ENCODE measurements at places on chromosomes 1 and 21.

DNA sequence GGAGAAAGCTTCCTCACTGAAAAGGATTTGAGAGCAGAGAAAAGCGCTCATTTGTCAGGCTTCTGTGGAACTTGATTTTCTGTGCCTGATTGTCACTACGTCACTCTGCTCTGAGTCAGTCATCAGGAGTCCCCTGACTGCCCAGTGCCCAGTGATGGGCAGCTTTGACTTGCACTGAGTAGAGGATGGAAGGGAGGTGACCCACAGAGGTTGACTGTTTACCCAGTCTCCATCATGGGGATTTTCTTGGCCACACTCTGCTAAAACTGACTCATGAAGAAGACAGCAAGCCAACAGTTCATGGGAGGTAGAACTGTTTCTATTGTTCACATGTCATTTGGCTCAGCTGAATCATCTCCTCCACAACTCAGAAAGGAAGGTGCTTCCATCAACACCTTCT, 82.1 kb upstream of the DUSP10 start:
- no peak for DNase-seq

- peak; percentile 23 for DNase-seq
Measured at GRCh38 chr1:17369466-17369865, 2.5 kb upstream of the PADI6 start.

DNA sequence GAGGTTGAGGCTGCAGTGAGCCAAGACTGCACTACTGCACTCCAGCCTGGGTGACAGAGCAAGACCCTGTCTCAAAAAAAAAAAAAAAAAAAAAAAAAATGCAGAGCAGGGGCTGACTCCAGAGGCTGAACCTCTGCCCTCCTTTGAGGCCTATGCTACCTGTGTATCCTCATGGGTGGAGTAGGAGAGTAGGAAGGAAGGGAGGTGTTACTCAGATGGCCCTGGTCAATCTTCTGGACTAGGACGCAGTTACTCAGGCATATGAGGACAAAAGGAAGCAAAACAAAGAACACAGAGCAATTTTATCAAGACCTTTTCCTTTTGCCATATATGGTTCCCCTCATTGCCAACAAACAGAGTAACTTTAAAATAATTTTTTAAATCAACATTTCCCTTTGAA, 35.2 kb downstream of the TGFBR3 start:
- no peak for DNase-seq

DNA sequence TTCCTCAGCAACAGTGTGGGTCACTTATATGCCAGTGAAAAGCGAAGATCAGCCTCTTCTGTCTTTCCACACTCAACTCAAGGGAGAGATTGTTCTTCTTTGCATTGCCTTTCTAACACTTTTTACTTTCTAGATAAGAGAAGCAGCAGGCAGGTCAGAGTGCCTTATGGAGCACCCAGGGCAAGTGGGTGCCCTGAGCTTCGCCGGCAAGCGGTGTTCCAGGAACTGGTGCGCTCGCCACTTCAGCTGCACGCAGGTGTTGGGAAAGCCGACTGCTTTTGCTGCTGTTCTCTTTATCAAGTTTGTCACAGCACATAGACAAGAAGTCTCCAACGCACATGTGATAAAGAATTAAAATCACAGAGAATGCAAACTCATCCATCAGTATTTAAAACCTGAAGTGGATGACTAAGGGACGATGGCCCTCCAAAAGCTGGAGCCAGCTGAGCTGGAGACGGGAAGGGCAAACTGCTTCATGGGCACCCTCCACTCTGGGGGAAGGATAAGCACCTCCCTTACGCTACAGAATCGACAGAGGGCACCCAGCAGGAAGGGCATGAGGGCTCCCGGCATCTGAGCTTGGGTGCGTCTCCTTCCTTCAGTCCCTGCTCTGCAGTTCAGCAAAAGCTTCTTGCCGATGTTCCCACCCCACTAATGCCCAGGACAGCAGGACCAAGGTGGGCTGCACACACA, 20.7 kb downstream of the UBE2G2 start:
- no peak for DNase-seq

- DNase-seq: no peak
Measured at GRCh38 chr1:183231545-183231944, 45.5 kb downstream of the LAMC2 start.

- DNase-seq: no peak
Measured at GRCh38 chr1:98437540-98437939, 224.0 kb upstream of the SNX7 start.

- DNase-seq: no peak
Measured at GRCh38 chr1:117511273-117511672, 94.6 kb upstream of the TENT5C start.

DNA sequence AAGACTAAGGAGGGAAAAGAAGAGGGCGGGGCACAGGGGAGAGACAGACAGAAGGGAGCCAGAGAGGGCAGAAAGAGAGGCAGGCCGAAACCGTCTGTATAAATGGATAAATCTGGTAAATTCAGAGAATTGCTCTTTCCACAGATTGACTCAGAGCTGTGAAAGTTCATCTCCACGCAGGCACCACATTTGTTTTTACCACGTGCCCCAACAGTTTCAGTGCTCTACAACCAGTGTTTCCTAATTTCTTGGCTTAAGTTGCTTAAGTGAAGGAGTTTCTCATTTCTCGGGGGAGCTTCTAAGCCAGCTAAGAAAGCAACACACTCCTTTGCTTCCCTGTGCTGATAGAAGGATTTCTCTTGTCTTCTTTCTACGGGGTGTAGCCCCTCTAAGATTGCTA, 87.1 kb downstream of the ENAH start:
- no peak for DNase-seq

Data from H1 (cell line).